ENCODE measurements at places on chromosomes 2 and 18.

DNA sequence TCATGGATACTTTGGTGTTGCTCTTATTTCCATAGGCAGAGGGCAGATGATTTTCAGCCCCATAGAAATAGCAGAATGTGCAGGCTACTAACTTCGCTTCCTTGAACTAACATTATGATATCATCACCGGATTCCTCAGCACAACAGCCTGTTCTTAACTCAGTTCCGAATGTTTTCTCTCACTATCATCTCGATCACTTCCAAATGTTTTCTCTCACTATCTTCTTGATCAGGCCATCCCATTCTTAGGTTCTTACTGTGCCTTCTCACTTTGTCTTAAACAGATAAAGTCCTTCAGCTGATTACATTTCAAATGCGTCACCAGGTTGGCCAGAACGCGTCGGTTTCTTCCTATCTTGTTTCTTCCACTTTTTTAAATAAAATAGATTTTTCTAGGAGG is 11.4 kb upstream of the MBD2 start:
- no peak for DNase-seq

DNA sequence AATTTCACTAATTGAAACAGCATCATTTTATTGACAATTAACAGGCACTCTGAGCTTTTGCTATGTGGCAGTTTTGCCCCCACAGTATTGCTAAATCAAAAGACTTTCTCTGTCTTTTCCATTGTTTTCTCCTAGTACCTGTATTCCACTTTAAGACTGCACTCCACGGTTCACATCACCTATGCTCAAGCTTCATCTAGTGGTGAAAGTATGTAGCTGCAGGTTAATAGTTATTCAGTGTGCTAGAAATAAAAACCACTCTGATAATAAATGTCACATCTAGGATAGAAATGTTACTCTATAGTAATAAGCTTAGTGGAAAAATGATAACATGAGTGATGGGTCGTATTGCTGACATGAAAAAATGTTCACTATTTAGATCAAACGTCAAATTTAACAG is 24.6 kb downstream of the ARL6IP6 start:
- no peak for DNase-seq

- no peak for DNase-seq
Observed at GRCh38 chr2:164981217-164981990, 26.1 kb upstream of the SLC38A11 start.

- DNase-seq: no peak
Observed at GRCh38 chr2:151730262-151730975, 3.9 kb downstream of the NEB start.

GRCh38 chr2:76464310-76464709 is 753.6 kb upstream of the GCFC2 start:
- no peak for DNase-seq

DNA sequence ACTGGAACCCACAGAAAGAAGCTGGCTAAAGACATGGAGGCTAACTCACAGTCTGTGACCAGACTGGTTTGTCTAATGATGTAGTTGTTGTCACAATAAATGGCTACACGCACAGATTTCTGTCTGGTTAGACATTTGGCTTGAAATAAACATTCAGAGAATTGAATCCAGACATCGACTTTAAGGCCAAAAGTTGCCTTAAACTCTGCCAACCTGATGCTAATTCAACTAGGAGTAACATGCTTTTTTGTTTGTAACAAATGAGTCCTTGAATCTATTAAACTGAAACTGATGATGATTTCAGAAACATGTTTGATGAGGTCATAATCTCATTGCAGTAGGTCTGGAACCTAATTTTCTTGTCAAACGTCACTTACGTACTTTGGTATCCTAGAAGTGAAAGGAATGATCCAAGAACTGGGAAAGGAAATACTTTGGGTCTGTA is 123.8 kb downstream of the ERBB4 start:
- DNase-seq: no peak

- no peak for DNase-seq
Observed at GRCh38 chr2:69646714-69647113, 3.2 kb upstream of the AAK1 start.

- no peak for DNase-seq
Observed at GRCh38 chr2:39128919-39129391, 8.1 kb upstream of the SOS1 start.

GRCh38 chr2:133012847-133013734 is 343.1 kb upstream of the LYPD1 start:
- no peak for DNase-seq

- DNase-seq: no peak
Observed at GRCh38 chr2:236369661-236370062, 105.5 kb upstream of the ASB18 start.

DNA sequence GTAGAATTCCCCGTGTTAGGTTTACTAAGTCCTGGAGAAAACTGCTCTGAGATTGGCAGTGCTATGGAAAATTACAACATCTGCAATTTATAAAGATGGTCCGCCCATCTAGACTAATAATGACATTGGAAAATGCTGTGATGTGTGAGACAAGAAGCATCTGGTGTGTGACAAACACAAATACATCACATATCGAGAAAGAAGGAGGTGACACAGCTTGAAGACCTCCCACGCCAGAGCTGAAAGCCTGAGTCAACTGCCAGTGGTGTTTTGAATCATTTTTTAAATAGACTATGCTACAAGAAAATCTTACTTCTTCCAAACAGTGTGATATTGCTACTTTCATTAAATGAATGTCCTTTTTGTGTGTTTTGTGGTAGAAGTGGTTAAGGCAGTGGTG is 8.6 kb upstream of the ANO7 start:
- no peak for DNase-seq

DNA sequence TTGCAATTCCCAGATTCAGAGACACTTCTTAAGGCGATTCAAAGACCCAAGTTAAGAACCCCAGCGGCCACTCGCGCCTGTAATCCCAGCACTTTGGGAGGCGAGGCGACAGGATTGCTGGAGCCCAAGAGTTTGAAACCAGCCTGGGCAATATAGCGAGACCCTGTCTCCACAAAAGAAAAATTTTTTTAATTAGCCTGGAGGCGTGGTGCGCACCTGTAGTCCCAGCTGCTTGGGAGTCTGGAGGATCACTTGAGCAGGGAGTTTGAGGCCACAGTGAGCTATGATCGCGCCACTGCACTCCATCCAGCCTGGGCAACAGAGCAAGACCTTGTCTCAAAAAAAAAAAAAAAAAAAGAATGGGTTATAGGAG is 585 bp upstream of the ANAPC1 start:
- DNase-seq: no peak

DNA sequence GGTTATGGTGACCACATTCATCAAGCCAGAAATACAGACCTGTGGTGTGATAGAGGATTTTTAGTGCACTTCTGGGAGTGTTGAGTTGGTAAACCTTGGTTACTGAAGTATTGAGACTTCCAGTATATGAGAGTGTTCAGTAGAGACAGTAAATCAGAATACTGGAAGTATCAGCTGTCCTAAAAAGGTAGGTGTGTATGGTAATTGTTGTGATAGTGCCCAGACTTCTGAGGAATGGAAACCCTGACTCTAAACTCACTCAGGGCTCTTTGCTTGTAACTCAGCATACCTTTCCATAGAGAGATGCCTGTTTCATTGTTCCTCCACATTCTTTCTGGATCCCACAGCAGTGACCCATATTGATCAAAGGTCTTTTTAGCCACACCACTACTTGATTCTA is 217.1 kb downstream of the SETBP1 start:
- no peak for DNase-seq

GRCh38 chr2:65549257-65549627 is 116.8 kb upstream of the SPRED2 start:
- DNase-seq: no peak

DNA sequence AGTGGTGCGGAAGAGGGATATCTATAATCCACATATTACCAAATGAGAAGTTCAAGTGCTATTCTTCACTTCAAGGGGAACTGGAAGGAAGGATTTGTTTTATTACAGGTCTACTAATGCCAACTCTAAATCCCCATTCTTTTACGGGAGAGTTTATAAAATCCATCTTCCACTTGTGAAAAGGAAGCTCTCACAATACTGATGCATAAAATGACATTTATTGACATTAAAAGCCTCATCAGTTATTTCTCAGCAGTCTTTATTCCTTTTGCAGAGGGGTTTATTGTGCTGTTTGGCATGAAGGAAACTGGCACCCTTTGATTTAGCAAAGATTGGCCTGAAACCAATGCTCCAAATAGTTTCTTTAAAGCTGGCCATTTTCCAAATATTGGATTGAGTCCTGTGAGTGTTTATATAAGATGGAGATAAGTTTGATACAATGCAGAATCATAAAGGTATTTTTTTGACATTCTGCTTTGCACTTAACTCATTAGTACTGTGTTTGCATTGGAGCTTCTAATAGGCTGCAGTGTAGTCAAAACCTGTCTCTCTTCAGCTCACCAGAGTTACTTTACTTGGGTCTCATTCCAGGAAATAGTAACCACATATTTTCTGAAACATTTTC is 26.6 kb downstream of the LRP1B start:
- no peak for DNase-seq

DNA sequence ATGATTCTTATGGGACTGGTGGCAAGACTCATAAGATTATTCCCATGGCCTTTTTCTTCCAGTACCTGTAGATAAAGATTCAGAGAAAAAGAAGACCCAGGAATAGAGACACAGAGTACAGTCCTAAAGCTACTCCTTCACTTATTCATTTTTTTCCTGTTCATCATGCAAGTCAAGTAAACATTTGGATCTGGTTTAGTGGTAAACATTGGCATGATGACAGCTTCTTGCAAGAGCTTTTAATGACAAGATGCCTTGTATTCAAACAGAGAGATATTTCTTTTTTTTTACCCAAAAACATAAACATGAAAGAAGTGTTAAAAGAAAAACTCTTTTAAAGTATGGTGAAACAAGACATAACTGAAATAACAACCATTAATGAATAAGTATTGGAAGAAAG is 20.2 kb downstream of the CXCR2 start:
- no peak for DNase-seq

DNA sequence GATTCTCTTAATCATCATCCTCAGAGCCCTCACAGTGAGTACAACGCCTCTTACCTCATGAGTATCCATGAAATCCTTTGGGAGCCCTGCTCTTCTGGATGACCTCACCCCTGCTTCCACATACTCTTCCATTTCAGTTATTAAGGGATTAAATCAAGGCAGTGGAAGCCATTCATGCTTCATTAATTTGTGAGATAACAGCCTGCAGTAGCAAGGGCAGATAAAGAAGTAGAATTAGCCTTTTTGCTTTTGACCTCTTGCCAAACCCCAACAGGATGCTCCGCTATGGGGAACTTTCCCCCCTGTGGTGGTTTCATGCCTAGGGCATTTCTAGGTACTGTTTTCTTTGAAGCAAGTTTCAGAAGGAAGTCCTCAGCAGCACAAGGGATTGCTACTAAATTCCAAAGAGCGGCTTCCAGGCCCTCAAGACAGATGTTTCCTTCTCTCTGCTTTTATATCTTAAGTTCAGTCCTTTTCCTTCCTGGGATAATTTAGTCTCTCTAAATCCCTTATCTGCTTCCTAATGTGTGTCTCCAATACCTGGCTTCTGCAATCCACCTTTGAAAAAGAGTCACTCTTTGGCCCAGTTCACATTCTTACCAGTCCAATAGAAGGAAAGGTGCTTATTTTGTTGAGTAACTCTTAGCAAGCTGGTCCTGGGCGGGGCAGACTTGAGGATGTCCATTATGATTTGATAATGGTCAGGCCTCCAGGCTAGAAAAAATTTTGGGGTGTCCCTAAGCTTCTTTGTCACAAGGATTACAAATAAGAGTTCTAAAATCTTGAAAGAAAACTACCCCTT is 76.9 kb downstream of the MYO1B start:
- DNase-seq: no peak

GRCh38 chr2:64594226-64594989 is 59.3 kb downstream of the SERTAD2 start:
- DNase-seq: no peak

DNA sequence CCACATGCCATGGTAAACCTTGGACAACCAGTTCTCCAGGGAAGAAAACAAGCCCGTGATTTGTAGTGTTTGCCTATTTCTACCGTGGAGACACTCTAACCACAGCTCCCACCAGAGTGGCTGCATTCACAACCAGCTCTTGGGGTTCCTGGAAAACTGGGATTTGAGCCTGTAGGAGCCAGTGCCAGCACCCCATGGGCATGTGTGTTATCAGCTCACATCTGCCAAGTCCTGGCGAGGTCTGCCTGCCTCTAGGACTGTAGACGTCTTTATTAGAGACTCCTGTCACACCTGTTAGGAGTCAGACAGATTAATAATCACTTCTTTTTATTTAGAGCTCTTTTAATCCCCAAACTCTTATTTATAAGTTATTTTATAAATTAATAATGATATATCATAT is 41.0 kb downstream of the INPP5D start:
- no peak for DNase-seq

DNA sequence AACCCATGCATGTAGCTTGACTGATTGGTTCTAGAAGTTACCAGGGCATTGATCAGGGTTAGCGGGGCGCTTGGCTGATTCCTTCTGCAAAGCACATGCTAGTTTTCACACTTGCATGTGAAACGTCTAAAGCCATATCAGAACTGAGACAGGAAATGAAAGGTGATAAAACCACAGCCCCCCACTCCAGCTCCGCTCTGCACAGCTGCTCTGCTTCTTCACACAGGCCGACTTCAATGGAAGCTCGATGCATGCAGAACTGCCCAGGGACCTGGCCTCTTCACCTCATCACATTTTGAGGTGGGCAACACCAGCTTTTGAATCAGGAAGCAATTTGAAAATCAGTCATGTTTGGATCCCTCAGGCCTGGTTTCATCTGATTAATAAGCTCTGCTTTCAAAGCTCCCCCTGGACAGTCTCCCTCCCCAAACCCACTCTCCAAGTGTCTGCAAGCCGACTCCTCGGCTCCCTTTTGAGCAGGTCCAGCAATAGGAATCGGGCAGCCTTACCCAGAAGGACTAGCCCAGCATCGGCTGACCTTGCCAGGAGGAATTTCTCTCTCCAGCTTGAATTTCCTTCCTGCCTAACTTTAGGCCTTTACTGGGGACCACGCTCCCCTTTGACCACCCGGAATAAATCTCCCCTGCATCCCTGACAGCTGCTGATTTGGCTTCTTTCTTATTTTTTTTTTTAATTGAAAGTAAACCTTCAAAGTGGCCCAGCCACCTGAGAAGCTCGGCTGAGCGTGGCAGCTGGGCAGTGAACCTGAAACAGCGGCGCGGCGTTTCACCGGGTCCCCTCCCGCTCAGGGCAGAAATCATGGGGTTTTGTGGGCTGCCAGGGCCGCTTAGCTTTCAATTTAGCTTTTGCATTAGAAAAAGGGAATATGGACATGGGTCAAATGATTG is 31.7 kb downstream of the HRH4 start:
- DNase-seq: no peak

- DNase-seq: no peak
Observed at GRCh38 chr2:147398996-147399395, 445.8 kb upstream of the ACVR2A start.

GRCh38 chr18:79680100-79680879 is 687 bp downstream of the CTDP1 start:
- DNase-seq: no peak

All from hypothalamus (tissue), 51 donors.